HFFc6 (cell line): ENCODE measurements at places on chromosomes 16 and 17.

GRCh38 chr17:7803981-7804380 is 30.0 kb upstream of the KDM6B start:
- DNase-seq = no peak

- DNase-seq = no peak
Observed at GRCh38 chr16:87418644-87419043, 26.5 kb downstream of the MAP1LC3B start.

- DNase-seq = peak; percentile 21
Observed at GRCh38 chr17:76867578-76868175, 527 bp upstream of the MGAT5B start.

DNA sequence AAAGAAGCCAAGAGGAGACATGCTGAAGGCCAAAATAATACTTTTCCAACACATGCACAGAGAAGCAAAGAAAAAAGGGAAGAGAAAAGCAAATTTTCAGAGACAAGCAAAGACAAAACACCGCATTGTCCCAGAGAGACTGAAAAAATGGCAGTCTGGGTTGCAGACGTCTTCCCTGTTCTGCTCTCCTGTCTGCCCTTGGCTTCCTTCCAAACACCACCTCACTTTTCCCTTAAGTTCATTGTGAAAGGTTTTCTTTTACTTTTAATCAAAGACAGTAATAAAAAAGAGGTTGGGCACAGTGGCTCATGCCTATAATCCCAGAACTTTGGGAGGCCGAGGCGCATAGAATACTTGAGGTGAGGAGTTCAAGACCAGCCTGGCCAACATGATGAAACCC is 21.2 kb upstream of the VAT1L start:
- DNase-seq = no peak

- no peak for DNase-seq
Observed at GRCh38 chr16:57349212-57350031, 9.2 kb upstream of the CCL22 start.

DNA sequence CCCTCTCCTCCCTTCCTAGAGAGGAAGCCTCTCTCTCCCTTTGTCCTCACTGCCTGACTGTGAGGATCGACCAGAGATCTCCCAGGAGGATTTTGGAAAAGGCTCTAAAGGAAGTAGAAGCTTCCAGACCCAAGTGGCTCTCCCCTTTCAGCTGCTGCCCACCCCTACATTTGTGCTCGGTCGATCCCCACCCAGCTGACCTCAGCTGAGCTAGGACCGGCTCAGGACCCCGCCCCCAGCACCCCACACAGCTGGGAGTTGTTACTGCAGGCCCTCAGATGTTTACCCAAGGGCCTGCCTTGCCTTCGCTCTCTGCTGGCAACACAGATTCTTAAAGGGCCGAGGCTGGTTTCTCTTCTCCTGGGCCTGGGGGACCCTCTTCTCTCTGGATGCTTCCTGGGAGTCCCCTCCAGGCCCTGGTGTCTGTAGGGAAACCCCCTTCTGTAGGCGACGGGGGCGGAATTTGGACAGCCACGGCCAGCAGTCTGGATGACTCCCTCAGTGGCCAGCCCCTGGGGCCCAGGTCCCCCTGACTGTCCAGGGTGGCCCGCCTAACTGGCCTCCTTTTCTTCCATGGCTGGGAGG is 26.9 kb upstream of the TIMP2 start:
- no peak for DNase-seq

DNA sequence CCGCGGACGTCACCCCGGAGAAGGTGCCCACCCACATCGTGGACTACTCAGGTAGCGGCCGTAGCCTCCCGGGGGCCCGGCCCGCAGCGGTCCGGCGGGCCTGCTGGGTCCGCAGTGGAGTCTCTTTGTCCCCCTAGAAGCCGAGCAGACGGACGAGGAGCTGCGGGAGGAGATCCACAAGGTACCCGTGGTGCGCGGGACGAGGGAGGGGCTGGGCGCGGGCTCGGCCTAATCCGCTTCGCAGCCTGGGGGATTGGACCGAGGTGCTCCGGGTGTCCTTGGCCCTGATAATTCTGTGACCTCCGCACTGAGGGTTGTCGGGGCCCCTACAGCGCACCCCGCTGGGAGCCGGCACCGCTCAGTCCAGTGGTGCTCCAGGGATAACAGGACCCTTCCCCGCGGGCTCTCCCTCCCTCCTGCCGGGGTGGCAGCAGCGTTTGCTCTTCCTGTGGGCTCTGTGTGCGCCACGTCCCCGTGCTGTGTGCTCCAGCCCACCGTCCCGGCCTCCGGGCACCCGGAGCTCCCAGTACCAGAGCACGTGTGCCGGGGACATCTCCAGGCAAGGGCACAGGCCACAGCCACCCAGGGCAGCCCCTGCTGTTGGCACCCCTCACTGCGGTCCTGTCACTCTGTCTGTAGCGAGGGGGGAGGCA is 713 bp downstream of the RHOT2 start:
- no peak for DNase-seq

GRCh38 chr16:49092704-49093103 is 188.9 kb downstream of the CBLN1 start:
- DNase-seq = no peak

DNA sequence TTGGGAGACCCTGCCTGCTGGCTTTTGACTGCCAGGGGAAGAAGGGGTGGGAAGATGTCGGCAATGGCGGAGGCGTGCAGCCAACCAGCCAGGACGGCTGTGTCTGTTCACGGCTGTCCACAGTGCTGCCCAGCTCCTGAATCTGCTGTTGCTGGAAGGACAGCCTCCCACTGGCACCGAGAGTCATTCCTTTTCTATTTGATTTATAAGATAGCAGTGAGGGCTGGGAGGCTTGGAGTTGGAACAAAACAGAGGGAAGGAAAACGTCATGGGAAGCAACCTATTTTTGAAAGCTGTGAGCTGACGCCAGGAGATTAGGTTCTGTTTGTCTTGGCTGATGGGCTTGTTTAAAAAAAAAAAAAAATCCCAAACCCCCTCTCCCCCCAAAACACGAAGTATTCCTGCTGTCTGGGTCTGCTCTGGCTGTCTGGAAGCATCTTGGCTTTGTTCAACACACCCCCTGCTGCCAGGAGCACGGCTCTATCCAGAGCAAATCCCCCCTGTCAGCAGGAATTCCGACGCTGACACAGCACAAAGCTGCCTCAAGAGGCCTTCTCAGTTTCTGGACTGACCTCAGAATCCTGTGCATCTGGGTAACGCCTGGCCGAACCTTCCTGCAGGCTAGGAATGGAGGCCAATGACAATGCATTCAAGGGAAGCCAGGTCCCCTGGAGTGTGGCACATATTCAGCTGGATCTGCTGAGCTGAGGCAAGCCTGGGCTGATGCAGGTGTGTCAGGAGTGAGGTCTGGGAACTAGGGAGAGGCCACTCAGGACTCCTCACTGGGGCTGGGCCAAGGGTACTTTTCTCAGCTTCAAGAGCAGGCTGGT is 41.0 kb upstream of the SREBF1 start:
- peak; percentile 83 for DNase-seq

DNA sequence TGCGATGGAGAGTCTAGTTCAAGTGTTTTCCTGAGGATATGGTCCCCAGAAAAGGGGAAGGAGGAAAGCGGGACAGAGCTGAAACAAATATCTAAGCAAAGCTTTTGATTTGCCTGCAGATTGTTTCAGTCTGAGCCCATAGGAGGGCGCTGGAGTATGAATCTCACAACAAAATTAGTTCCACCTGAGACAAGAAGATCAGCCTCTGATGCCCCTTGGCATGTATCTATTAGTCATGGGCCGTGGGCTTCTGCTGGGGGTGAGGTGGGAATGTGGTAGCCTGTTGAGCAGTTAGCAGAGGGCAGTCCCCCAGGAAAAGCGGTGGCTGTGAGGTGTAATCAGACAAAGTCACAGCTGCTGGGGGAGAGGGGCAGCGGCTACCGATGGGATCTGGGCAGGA is 446.9 kb downstream of the CA10 start:
- no peak for DNase-seq

GRCh38 chr16:82833378-82833993 is 206.7 kb downstream of the CDH13 start:
- DNase-seq = no peak

- DNase-seq = peak; percentile 60
Observed at GRCh38 chr17:32350666-32351418, 885 bp downstream of the ZNF207 start.

- DNase-seq = no peak
Observed at GRCh38 chr16:29842732-29843346, 20.2 kb downstream of the CDIPT start.

DNA sequence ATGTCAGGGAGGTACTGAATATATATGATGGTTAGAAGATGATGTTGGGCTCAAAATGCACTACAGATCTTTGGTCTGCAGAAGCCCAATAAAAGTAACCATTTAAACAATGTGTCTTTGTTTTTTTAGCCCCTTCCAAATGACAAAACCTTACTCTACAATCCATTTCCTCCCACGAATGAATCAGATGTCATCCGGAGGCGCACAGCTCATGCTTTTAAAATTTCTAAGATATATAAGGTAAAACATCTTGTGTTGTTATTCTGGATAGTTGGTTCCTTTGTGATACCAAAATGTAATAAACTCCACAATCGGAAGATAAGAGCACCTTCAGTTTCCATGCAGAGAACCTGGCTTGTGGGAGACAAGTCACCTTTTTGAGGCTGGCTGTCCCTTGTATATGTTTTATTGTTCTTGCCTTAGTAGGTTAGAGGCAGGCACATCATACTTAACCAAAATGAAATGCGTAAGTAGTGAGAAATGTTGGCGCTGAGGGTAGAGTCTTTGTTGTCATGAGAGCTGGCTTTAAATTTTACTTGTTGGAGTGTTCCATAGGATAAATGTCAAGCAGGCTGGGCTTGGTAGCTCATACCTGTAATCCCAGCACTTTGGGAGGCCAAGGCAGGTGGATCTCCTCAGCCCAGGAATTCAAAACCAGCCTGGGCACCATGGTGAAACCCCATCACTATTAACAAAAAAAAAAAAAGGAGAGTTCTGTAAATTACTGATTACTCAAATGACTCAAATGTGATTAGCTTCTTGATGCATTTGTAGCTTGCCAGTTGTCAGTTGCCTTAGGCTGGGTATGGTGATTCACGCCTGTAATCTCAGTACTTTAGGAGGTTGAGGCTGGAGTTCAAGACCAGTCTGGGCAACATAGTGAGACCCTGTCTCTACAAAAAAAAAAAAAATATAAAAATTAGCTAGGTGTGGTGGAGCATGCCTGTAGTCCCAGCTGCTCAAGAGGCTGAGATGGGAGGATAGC is 19.7 kb upstream of the SNTB2 start:
- DNase-seq = peak; percentile 29

DNA sequence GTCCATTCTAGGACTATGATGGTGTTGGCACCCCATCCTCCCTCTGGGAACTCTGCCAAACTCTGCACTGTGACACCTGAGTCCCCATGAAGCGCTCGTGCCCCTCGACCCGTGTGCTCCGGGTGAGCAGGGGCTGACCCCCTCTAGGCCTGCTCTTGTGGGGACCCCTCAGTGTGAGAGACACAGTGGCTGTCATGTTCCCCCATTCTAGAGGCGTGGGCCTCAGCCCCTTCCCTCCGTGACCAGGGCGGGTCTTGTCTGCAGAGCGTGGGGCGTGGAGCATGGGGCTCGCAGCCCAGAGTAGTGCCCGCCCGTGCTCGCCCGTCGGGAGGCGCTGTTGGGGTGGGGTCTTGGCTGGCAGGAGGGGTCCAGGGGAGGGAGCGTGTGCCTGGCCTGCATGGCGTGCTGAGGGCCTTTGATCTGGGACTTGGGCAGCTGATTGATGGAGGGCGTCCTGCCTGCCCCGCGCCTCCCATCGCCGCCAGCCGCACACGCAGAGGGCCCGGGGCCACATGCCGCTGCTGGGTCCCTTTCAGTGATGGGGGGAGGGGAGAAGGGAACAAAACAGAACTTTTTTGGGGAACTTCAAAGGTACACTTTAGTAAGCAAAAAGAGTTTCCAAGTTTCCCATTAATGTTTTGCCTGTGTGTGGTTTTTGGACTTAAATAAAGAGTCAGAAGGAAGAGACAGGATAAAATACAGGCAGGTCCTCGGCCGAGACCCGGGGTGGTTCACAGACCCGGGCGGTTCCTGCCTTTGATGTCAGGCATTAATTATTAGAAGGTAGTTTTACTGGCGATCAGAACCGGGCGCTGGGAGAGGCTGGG is 22.5 kb downstream of the CENPX start:
- DNase-seq = no peak

DNA sequence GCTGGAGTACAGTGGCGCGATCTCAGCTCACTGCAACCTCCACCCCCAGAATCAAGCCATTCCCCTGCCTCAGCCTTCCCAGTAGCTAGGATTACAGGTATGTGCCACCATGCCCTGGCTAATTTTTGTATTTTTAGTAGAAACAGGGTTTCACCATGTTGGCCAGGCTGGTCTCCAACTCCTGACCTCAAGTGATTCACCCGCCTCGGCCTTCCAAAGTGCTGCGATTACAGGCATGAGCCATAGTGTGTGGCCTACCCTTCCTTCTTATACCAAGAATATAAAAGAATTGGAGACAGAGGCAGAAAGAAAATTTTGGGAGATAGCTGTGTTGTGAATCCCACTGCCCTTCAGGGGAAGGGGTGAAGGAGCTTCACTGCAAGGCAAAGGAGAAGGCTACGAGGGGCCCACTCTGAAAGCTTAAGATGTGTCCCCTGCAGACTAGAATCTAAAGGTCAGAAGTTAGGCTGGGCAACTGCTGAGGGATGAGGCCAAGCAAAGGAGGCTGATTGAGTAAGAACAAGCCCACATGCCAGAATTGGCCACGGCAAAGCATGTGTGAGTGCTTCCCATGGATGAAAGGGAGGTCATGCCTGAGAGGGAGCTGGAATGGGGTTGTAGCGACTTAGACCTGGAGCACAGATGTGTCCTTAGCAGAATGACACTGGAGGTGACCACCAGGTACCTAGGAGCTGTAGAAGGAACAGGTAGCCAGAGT is 8.4 kb upstream of the CRYBA1 start:
- DNase-seq = peak; percentile 74

DNA sequence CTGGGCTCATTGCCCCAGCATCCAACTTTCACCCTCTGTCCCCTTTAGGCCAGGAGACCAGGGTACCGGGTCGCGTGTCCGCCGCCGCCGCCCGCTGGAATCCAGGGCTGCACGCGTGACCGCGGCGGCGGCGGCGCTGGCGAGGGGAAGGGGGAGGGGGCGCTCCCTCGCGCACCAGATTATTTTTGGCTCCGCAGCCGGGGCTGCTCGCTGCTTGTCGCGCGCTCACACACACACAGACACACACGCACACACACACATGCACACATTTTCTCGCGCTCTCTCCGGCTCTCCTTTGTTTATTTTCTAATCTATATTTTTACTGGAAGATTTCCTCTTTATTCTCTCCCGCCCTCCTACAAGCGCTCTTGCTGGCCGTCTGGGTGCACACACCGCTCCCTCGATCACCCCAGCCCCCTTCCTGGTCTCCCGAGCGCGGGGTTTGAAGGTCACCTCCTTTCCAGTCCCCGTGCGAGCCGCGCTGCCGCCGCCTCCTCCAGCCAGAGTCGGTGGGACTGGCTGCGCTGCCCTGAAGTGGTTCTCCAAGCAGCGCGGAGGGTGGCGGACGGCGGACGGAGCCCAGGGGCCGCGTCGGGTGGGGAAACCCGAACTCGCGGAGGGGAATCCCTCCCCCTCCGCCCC is 921.4 kb upstream of the EEF2KMT start:
- no peak for DNase-seq

- no peak for DNase-seq
Observed at GRCh38 chr16:50534958-50535357, 13.2 kb upstream of the NKD1 start.

DNA sequence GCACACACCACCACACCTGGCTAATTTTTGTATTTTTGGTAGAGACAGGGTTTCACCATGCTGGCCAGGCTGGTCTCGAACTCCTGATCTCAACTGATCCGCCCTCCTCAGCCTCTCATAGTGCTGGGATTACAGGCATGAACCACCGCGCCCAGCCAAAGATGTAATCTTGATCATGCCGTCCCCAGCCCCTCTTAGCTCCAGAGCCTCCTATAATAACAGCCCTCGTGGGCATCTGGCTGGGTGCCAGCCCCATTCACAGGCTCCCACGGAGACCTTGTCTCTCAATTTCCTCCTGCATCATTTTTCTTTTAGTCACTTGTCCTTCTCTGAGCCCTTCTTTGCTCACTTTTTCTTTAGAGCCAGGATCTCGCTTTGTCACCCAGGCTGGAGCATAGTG is 94.2 kb downstream of the KATNIP start:
- DNase-seq = no peak
